Kidney (tissue), 22 donors: ENCODE measurements at places on chromosomes 1 and 21. TPM values are rescaled to one million over a fixed set of nuclear protein-coding genes. Genes with fewer than 3 reads are reported as not detected.
A peak's percentile ranks its signal among the peaks of the same experiment; 100 is the strongest.

THAP3 gene
- total RNA-seq, result 14.4 TPM

NUF2 gene
- total RNA-seq, result 1.2 TPM

TDRD5 gene
- total RNA-seq, result 0.47 TPM

- no peak for DNase-seq
These were observed 6.9 kb downstream of the AKR1A1 start for GRCh38 chr1:45557422-45557944.

DNA sequence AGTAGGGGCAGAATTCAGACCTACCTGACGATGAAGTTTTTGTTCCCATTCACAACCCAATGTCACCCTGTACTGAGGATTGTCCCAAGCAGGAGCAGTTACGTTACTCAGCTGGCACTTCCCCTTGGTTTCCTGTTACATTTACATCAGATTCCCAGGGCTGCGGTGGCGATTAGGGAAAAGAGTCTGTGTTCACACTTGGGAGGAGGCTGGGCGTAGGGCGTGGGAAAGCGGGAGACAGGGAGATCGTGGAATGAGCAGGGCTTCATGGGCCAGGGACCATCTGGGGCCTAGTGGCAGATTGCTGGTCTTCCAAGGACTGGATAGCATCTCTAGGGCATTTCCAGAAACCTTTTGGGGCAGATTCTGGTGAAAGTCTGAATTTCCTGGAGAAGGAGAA lies 39.0 kb downstream of the TBX19 start:
- no peak for DNase-seq

GRCh38 chr1:26025517-26025916 lies 3.9 kb downstream of the EXTL1 start:
- DNase-seq, result no peak

- DNase-seq, result no peak
These were observed 30.5 kb downstream of the NTNG1 start for GRCh38 chr1:107171333-107171732.

- peak; percentile 94 for DNase-seq
These were observed 67.8 kb downstream of the OBSCN start for GRCh38 chr1:228275430-228276173.

- no peak for DNase-seq
These were observed 36.8 kb upstream of the MACF1 start for GRCh38 chr1:39167632-39168209.

- DNase-seq, result no peak
These were observed 45.6 kb upstream of the COA6 start for GRCh38 chr1:234327577-234328164.

GRCh38 chr1:15985611-15986297 lies 9.9 kb upstream of the ZBTB17 start:
- no peak for DNase-seq

DNA sequence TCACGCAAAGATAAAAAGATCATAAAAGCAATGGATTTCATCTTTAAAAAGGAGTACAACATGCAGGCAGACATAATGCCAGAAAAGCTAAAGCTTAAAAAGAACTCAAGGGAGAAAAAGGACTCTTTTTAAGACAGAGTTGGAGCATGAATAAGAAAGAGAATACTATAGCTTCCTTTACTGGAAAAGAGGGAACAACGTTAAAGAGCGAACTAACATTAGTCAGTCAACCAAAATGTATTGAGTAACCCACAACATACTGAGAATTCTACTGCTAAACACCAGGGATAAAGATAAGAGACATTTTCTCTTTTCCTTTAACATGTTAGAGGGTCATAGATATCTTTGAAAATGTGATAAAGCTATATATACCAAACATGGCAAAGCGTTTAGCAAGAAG lies 182.0 kb downstream of the DUSP10 start:
- DNase-seq, result no peak
